EL (cell line): ENCODE measurements at places on chromosomes 6 and 20.

GRCh38 chr6:133460101-133460500, 218.9 kb downstream of the EYA4 start:
- no peak for DNase-seq

- peak; percentile 38 for DNase-seq
These were observed 57.8 kb downstream of the SLC2A10 start for GRCh38 chr20:46767127-46767761.

DNA sequence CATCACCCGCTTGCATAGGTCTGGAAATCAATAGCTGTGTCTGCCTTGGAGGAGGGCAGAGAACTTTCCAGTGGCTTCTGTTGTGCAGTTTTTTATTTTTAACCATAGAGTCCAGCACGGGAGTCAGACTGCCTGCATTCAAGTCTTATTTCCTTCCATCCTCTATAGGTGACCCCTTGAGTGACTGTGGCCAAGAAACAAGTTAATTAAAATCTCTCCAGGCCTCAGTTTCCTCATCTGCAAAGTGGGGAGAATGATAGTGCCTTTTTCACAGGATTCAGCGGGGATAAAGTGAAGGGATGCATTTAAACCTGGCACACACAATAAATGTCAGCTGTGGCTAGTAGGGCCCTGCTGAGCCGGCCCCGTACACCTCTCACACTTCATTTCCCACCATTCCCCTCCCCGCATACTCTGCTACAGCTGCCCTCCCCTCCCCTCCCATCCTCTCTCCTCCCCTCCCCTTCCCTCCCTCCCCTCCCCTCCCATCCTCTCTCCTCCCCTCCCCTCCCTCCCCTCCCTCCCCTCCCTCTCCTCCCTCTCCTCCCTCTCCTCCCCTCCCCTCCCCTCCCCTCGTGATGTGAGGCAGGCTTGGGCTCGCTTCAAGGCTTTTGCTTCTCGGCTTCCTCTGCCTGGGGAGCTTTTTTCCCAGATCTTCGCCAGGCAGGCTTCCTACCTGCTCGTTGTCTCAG, 150.5 kb downstream of the TFAP2C start:
- no peak for DNase-seq

GRCh38 chr20:24148372-24148771, 159.8 kb upstream of the GGTLC1 start:
- no peak for DNase-seq

GRCh38 chr6:76397966-76398365, 325.5 kb upstream of the IMPG1 start:
- DNase-seq = no peak
